ENCODE measurements at places on chromosomes 7 and 10.

- DNase-seq = no peak
These were observed 86.4 kb upstream of the LYZL1 start for GRCh38 chr10:29202386-29202940.

DNA sequence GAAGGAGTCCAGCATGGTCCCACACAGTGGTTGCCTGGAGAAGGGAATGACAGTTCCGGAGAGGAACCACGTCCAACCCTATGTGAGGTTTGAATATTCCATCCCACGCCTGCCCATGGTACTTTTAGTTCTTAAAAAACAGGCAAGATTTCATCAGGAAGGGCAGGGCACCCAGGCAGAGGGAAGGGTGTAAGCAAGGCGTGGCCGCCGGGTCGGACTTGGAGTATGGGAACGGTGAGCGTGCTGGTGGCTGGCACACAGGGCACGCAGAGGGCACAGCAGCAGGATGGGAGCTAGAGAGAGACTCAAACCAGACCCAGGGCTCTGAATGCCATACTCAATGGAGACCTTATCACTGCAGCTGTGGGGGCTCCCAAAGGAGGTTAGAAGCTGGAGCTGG is 34.3 kb downstream of the FAM53B start:
- DNase-seq = peak; percentile 33

DNA sequence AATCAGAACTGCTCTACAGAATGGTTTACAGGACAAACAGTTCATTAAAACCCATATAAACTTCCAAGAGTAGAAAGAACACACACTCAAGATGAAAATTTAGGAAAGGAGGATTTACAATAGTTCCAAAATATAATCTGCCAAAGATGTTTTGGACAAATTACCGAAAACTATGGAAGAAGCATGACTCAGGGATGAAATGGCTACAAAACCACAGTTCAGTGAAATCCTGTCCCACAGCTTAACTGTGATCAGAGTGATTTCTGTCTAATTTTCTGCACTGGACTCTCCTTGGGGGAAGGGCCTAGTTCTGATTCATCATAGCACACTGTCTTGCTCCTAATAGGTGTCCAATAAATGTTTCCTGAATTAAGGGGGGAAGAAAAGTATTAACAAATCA is 82.2 kb downstream of the HIPK2 start:
- DNase-seq = no peak

DNA sequence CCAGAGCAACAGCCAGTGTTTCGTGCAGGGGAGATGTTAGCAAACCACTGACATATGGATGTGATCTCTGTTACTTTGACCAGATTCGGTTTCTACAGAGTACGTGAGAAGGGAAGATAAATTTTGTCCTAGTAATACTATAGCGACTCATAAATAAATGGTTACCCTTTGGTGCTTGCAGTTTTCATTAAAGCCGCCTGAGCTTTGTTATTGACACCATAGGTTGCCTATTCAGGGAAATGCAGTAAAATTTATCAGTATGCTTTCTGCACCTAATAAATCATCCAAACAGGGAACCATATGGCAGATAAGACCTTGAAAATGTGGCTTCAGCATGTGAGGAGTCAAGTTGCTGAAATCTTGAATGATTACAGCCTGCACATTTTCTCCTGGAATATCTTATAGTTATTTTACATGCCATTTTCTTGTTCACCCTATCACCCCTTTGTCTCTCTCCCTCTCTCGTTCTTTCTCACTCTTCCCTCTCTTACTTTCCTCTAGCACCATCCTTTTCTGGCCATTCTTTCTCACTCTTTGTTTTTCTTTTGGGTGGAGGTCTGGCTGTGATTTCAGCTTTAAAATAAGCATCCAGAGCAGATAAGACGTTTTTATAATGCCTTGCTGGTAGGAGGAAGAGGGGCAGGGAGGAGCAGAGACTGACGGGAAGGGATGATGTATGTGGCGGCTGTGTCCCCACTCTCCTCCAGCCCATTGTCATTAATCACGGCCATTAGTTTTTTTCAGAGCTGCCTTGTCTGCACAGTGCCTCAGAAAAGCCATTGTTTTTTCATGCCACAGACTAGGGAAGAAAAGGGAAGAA is 182.5 kb downstream of the LRMDA start:
- no peak for DNase-seq

DNA sequence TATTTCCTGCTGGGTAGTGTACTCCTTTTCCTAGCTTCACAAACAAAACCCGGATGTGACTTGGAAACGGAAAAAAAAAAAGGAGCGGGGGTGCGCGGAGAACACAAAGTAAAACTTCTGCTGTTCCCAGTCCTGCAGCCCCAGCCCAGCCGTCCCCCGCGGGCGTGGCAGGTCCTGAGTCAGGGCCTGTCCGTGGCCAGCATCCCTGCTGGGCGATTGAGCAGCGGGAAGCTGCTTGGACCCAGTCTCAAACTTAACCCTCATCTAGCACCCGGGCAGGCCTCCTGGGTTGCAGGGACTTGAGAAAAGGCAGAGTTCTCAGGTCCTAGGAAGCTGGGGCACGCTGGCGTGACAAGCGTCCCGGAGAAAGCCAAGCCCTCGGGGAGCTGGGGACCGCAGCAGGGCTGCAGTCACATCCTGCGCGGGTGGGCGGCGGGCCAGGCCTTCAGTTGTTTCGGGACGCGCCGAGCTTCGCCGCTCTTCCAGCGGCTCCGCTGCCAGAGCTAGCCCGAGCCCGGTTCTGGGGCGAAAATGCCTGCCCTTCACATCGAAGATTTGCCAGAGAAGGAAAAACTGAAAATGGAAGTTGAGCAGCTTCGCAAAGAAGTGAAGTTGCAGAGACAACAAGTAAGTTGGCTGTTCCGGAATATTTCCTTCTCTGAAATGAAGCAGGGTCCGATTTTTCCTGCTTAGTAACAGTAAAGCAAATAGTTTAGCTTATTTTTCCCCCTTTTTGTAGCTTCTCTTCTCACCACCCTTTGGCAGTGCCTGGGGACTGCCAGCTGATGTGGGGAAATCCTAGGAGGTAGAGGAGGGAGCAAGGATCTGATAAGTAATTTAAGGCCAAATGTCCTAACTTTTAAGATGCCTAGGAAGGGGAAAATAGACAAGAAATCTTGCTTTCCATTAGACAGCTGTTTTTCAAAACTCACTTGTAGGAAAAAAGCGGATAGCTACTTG is at the start of gene GNG11:
GNG11 (plus strand) TSS at position 129 of the 960 bp plus-strand sequence; CDS start at position 532, 403 bp downstream.
- DNase-seq = peak; percentile 17

DNA sequence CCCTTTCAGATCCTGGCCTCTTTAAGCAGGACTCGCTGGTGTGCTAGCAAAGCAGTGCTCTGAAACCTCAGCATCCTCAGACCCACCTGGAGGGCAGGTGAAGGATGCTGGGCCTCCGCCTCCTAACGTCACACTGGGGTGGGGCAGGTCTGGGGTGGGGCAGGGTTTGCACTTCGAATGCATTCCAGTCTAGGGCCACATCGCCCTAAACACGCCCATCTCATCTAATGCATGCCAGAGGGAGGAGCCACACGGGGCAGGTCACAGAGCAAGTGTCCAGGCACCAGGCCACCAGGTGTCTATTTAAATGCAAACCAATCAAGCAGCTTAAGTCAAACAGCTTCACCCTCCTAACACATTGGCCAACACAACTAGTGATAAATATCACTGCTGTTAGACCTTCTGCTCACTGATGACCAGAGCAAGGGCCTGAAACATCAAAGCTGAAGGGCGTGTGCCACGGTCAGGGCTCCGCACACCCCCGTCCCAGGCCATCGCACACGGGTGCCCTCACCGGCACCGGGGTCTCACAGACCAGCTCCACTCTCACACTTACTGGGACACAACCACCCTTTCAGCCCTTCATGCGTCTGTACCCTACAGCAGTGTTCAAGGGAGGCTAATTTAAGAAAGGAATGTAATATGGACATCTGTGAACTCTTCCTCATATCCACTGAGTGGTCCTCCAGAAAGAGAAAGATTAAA is 47.1 kb downstream of the DIP2C start:
- DNase-seq = no peak

GRCh38 chr10:8275911-8276310 is 221.4 kb downstream of the GATA3 start:
- DNase-seq = no peak

DNA sequence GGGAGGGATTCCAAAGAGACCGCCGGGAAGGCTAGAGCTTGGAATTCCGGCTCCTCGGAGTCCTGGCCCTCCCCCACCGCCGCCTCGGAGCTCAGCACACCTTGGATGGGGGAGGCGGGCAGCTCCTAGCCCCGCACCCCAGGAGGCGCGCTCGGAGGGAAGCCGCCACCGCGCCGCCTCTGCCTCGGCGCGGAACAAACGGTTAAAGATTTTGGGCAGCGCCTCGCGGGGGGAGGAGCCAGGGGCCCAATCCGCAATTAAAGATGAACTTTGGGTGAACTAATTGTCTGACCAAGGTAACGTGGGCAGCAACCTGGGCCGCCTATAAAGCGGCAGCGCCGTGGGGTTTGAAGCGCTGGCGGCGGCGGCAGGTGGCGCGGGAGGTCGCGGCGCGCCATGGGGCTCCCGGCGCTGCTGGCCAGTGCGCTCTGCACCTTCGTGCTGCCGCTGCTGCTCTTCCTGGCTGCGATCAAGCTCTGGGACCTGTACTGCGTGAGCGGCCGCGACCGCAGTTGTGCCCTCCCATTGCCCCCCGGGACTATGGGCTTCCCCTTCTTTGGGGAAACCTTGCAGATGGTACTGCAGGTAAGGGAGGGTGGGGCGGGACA is at the start of gene CYP26A1:
CYP26A1 (plus strand) TSS at position 355 of the 608 bp plus-strand sequence; CDS start at position 397, 42 bp downstream.
- no peak for DNase-seq

- no peak for DNase-seq
These were observed 376.5 kb downstream of the KCNMA1 start for GRCh38 chr10:77261146-77261545.

DNA sequence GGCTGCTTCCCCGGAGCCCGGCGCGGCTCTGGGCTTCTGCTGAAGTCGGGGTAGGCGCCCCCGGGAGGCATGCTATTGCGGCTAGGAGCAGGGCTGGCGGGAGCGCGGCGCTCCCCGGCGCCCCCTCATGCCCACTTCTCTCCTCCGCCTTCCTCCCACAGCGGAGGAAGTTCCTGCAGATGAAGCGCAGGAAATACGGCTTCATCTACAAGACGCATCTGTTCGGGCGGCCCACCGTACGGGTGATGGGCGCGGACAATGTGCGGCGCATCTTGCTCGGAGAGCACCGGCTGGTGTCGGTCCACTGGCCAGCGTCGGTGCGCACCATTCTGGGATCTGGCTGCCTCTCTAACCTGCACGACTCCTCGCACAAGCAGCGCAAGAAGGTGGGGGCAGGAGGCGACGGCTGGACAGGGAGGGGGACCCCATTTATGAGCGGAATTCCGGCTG is 479 bp downstream of the CYP26A1 start:
- no peak for DNase-seq

DNA sequence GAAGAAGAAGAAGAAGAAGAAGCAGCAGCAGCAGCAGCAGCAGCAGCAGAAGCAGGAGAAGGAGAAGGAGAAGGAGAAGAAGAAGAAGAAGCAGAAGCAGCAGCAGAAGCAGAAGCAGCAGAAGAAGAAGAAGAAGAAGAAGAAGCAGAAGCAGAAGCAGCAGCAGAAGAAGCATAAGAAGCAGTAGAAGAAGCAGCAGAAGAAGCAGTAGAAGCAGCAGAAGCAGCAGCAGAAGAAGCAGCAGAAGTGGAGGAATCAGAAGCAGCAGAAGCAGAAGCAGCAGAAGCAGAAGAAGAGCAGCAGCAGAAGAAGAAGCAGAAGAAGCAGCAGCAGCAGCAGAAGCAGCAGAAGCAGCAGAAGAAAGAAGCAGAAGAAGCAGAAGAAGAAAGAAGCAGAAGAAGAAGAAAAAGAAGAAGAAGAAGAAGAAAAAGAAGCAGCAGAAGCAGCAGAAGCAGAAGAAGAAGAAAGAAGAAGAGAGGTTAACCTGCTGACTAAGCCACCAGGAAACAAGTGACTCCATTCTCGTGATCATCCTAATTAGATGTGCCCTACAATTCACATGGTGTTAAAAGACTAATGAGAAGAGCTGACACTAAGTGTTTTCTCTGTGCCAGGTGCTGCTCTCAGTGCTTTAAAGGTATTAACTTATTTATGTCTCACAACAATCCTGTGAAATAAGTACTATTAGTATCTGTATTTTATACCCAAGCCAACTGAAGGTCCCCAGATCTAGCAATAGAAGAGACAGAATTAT is 11.6 kb downstream of the CDNF start:
- no peak for DNase-seq

DNA sequence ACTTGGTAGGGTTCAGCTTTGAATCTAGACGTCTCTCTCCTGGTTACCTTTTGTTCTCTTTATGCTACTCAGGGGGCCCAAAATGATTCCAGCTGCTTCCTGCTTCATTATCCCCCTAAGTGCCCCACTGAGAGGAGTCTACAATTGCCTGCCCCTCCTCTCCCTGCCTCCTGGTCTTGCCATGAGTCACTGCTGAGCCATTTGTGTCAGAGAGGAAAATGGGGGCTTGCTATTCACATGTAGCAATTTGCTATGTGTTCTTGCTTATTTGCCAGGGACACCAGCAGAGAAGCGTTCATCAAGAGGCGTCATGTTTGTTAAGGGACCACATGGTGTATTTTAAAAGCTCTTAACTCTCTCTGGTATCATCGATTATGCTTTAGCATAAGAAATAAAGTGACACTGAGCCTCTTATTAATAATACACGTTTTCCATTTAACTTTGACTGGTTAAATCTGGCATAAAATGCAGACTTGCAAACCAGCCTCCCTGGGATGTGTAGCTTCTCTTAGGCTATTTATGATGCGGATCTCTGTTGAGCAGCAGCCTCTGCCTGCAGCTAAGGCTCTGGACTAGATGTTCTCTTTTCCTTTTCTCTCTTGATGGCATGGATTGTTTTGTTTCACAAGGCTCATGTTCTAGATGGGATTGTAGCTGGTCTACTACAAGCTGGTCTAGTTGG is 239.3 kb downstream of the AUTS2 start:
- DNase-seq = no peak

DNA sequence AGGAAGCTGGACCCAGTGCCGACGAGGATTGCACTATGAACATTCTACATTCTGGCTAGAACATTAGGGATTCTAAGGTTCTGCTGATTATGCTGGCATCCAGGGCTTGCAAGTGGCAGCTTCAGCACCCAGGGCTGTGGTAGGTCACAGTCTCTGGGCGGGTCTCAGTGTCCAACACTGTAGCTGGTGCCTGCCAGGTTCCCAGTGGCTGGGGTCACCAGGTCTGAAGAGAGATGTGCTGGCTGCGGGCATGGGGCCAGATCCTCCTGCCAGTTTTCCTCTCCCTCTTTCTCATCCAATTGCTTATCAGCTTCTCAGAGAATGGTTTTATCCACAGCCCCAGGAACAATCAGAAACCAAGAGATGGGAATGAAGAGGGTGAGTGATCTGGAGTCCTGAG is at the start of gene PTTG1IP2:
PTTG1IP2 (plus strand) TSS at position 86 of the 400 bp plus-strand sequence; CDS start at position 234, 148 bp downstream.
- no peak for DNase-seq

Measured in anterior cingulate cortex (tissue), 58 donors.